ENCODE measurements at places on chromosomes 16 and 17. TPM values are rescaled to one million over a fixed set of nuclear protein-coding genes. Genes with fewer than 3 reads are reported as not detected.
A peak's percentile ranks its signal among the peaks of the same experiment; 100 is the strongest.

Gene SPIRE2
- total RNA-seq = 2.2 TPM

- DNase-seq = peak; percentile 24
Observed at GRCh38 chr16:89574681-89575246, 794 bp upstream of the CPNE7 start.

DNA sequence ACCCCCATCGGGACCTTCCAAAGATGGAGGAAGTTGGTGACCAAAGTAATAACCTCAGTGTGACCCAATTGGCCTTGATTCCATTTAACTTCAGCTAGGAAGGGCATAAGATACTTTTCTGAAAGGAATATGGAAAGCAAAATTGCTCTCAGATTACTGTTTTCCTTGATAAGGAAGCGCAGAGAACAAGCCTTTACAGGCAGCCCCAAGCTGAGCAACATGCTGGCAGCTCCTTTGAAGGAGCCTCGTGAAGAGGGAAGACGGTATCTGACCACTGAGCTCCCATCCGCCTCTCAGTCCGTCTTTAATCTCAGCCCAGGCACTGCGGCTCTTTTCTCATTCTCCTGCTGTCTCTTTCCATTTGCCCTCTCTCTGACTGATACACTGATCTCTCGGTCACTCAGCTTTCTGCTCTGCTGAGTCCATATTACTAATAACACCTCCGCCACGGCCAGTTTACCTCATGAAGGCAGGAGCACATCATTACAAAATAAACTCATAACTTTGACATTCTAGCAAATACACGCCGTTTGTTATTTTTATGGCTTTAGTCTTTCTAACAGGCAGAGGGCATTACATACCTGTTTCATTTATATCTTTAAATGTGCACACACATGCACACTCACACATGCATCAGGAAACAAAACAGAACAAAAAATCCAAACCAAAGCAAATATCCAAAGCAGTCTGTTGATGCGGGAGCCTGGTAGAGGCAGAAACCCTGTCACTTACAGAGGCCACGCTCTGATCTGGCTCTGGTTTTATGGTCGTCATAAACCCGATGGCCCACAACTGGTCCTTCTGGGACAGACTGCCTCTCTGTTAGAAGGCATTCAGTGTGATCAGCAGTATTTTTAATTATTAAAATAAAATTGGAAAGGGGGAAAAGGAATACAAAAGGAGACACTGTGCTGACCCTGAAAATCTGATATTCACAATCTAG is 183.2 kb downstream of the AATF start:
- DNase-seq = peak; percentile 31

GRCh38 chr16:8554881-8555280 is 35.4 kb downstream of the TMEM114 start:
- DNase-seq = no peak

DNA sequence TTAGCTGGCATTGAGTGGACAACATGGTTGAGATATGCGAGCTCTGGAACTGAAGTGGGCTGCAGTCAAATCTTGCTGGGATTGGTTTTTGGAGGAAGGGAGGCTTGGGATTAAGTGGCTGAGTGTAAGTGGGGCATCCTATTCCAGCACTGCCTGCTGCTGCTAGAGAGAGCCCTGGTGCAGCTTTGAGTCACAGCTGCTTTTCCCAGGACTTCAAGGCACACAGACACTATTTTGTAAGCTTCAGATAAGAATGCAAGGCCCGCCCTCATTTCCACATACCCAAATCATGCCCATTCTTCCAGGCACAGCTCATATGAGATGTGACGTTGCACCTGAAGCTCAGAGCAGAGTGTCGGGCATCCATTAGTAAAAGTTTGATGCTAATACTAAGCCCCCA is 10.2 kb upstream of the MAF start:
- peak; percentile 77 for DNase-seq
